Mesenchymal stem cell (in vitro differentiated cells and primary cell): ENCODE measurements at places on chromosomes 12 and 14.

- DNase-seq: peak; percentile 66
These were observed 116.5 kb downstream of the GPHN start for GRCh38 chr14:66624336-66624937.

DNA sequence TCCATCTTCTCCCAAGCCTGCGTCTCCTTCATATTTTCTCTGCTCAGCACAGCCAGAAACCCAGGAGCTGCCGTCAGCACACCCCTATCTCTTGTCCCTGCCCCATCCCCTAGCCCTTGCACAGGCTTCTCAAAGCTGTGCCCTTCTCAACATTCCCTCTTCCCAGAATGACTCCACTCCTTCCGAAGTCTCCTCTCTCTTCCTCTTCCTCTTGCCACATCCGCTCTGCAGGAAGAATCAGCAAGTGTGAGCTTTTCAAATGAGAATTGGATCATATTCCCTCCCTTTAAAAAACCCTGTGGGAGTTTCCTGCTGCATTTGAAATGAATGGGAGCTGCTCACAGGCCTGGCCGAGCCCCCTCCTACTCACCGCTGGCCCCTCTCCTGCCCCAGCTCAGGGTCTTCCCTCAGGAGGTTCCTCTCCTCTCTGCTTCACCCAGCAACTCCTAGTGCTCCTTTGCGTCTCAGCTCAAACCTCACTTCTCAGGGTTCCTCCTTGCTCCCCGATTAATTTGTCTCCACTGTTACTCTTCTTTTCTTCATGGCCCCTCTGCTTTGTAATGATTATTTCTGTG is 528.5 kb upstream of the CCDC196 start:
- DNase-seq: no peak

DNA sequence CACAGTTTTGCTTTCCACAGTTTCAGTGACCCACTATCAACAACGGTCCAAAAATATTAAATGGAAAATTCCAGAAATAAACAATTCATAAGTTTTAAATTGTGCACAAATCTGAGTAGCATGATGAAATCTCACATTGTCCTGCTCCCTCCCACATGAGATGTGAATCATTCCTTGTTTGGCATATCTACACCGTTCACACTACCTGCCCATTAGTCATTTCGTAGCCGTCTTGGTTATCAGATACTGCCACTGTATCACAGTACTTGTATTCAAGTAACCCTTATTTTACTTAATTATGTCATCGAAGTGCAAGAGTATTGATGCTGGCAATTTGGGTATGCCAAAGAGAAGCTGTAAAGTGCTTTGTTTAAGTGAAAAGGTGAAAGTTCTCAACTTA is 145.3 kb downstream of the SLC5A8 start:
- DNase-seq: no peak

DNA sequence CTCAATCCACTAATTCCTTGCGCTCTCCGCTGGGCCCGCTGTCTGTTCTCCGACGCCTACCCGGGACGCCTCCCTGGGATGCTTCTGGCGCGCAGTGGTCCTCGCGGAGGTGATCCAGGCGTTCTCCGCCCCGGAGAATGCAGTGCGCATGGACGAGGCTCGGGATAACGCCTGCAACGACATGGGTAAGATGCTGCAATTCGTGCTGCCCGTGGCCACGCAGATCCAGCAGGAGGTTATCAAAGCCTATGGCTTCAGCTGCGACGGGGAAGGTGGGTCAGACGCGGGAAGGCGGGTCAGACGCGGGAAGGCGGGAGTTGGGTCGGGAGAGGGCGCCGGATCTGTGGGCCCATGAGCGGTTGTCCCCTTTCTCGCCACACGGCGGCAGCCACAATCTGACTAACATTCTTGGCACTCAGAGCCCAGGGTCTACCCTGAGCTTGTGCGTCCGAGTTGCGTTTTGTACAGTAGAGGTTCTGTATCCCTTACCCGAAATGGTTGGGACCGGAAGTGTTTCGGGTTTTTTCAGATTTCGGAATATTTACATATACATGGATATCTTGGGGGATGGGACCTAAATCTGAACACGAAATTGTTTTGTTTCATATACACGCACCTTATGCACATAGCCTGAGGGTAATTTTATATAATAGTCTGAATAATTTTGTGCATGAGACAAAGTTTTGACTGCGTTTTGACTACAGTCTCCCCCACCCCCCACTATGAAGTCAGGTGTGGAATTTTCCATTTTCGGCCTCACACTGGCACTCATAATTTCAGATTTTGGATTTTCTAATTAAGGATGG is 762 bp downstream of the C12orf57 start:
- DNase-seq: peak; percentile 95

- no peak for DNase-seq
These were observed 21.5 kb downstream of the RIN3 start for GRCh38 chr14:92534932-92535643.

- no peak for DNase-seq
These were observed 21.7 kb downstream of the SNRNP35 start for GRCh38 chr12:123479442-123480180.

DNA sequence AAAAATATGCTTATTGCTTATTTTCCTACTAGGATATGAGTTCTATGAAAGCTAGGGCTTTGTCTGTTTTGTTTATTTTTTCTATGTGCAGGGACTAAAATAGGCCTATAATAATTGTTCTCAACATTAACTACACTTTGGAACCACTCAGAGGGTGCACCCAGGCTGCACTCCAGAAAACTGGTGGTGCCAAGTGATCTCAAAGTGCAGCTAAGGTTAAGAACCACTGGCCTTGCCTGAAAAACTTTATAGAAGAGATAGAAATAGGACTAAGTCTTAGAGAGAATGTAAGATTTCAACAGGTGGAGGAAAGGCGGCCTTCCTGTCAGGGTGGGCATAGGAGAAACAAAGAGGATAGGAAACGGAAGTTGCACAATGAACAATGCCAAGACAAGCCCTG is 37.7 kb upstream of the NR1H4 start:
- no peak for DNase-seq

DNA sequence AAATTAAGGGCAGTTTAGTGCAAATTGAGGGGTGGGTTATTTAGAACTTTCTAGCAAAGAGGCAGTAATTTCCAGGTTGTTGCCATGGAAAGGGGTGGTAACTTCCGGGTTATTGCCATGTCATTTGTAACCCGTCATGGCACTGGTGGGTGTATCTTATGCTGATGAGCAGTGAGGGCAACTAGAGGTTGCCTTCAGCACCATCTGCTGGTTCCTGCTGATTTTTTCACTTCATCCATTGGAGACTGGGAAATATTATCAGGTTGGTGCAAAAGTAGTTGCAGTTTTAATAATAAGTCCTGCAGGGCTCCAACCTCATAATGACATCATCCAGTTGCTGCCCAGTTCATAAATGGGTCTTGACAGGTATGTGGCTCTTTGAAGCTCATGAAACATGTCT is 24.4 kb upstream of the SERPINA4 start:
- no peak for DNase-seq

DNA sequence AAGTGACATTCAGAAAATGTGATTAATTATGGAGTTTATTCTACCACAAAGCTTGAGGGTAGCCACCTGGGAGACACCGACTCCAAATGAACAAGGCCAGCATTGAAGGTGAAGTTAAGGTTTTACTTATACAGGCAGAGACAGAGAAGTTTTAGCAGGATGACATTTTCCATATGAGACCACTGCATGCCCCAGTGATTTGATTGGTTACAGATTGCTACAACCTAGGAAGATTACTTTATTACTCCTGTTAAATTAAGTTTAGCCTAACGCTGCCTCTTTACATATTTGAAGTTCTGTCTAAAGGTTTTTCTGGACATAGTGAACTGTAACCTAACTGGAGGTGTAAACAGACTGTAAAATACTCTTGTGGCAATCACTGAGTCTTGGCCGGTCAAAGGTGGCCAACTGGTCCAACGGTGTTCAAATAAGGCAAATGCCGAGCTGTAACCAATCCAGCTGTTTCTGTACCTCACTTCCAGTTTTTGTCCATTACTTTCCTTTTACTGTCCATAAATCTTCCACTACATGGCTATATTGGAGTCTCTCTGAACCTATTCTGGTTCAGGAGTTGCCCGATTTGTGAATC is 57.2 kb downstream of the RIN3 start:
- DNase-seq: no peak

DNA sequence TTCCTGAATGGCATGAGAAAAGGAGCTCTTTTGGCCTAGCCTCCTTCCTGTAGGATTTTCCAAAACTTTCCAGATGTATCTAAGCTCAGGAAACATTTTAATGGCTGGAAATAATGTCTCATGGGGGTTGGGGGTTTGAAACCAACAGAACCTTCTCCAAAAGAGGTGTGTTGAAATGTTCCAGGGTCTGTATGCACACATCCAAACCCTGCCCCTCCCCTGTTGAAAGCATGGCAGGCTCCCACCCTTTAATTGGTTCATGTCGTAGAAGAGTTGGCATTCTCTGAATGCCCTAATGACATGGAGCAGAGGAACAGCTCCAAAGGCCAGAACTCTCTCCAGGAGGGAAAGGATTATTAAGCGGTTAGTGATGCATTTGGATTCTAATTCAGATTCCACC is 353.2 kb downstream of the ZFP36L1 start:
- no peak for DNase-seq

- DNase-seq: no peak
These were observed 92.6 kb upstream of the HIF1A start for GRCh38 chr14:61602733-61603077.

DNA sequence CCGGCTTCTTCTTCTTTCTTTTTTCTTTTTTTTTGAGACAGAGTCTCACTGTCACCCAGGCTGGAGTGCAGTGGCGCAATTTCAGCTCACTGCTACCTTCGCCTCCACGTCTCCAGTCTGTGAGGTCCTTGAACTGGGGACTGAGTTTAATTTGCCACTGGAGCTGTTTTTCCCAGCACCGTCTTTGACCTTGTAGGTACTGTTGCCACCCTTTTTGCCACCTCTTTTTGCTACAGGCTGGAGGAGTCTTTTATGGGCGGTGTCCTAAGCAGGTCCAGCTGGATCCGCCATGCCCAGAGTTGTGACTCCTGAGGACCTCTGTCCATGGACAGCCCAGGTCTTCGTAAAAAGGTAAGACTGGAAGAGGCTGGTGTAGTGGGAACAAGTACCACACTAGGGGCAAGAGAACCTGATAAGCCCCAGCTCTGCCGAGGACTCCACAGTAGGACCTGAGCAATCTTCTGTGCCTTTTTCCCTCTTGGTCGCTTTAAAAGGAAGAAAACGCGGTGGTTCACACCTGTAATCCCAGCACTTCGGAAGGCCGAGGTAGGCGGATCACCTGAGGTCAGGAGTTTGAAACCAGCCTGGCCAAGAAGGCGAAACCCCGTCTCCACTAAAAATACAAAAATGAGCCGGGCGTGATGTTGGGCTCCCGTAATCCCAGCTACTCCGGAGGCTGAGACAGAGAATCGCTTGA is 946 bp downstream of the RNU4-2 start:
- no peak for DNase-seq

DNA sequence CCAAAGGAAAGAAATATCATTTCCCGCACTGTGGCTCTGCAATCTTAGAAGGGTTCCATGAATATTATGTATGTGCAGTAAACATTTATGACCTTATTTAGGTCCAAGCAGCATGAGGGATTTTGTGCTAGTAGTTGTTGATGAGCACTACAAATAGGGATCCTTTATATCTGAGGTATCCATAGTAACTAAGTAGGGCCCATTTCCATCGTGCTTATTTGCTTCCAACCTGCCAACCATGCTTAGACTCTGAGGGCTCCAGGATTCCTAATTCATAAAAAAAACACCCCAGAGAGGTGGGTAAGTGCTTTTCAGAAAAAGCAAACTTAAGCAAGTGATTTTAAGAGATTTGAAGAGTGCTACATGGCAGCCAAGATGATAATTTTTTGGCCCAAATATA is 39.7 kb downstream of the HMGA2 start:
- DNase-seq: no peak

- peak; percentile 69 for DNase-seq
These were observed 30.2 kb upstream of the CIPC start for GRCh38 chr14:77067632-77068516.

- DNase-seq: peak; percentile 15
These were observed 281.1 kb upstream of the AMIGO2 start for GRCh38 chr12:47360771-47361388.

DNA sequence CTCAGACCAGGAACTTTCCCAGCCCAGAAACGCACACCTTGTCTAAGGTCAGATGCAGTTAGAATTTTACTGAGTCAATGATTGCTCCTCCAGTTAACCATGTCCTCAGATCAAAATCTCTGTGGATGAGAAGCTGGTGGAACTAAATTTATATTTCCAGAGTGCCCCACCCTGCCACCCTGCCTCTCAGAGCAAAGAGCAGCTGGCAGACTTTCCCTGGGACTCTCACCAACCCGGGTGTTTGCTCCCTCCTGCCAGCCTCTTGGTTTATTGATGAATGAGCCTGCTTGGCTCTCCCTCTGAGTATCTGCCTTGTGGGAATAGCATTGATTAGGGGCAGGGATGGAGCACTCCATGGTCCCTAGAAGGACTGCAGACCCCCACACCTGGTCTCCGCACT is 5.9 kb upstream of the KRT1 start:
- no peak for DNase-seq

- DNase-seq: no peak
These were observed 9.4 kb upstream of the GPR68 start for GRCh38 chr14:91253795-91254323.

- peak; percentile 6 for DNase-seq
These were observed 8.1 kb upstream of the CMAS start for GRCh38 chr12:22037947-22038346.

- peak; percentile 94 for DNase-seq
These were observed 94.9 kb downstream of the NAV3 start for GRCh38 chr12:77925536-77926108.

DNA sequence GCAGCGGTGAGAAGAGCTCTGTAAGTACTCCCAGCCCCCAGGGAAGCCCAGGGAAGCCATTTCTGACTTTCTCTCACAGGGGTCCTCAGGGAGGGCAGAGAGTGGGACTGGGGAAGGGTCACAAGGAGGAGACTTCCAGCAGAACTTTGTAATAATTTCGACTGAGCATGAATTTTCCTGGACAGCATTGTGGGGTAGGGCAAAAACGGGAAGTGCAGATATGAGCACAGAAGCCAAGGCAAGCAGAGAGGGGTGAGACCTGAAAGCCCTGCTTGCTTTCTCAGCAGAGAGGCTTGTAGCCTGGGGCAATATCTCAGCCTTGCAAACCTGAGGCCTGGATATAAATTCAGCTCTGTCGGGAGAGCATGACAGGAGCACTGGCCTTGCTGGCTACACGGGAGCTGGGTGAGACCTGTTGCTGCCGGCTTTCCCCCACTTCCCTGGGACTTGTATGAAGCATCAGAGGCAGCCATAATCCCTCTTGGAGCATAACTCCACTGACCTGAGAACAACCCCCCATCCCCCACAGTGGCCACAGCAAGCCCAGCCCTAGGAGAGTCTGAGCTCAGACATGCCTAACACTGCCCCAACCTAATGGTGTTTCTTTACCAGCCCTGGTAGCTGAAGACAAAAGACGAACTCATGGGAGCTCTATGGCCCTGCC is 9.8 kb upstream of the IQSEC3 start:
- no peak for DNase-seq

DNA sequence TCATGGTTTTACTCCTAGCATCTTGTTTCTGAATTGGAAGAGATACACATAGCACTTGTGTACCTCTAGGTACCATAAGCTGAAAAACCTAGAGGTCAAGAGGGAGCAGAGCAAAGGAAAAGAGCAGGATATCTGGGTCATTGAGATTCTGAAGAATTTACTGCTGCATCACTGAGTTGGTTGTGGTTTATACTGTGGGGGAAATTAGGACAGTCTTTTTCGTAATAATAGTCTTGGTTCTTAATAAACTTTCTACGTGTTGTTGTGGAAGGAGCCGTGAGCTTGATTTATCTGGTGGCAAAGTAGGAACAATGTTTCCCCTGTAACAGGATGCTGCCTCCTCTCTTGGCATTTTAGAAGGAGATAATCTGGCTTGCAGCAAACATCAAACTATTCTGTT is 80.2 kb downstream of the SLC4A8 start:
- no peak for DNase-seq

- peak; percentile 65 for DNase-seq
These were observed 68.2 kb upstream of the E2F7 start for GRCh38 chr12:77133566-77133965.
